ENCODE measurements at places on chromosomes 12 and 14.

GRCh38 chr14:104135904-104136471 lies 2.4 kb upstream of the KIF26A start:
- DNase-seq = no peak

- no peak for DNase-seq
Observed at GRCh38 chr12:85405781-85406522, 125.9 kb downstream of the ALX1 start.

DNA sequence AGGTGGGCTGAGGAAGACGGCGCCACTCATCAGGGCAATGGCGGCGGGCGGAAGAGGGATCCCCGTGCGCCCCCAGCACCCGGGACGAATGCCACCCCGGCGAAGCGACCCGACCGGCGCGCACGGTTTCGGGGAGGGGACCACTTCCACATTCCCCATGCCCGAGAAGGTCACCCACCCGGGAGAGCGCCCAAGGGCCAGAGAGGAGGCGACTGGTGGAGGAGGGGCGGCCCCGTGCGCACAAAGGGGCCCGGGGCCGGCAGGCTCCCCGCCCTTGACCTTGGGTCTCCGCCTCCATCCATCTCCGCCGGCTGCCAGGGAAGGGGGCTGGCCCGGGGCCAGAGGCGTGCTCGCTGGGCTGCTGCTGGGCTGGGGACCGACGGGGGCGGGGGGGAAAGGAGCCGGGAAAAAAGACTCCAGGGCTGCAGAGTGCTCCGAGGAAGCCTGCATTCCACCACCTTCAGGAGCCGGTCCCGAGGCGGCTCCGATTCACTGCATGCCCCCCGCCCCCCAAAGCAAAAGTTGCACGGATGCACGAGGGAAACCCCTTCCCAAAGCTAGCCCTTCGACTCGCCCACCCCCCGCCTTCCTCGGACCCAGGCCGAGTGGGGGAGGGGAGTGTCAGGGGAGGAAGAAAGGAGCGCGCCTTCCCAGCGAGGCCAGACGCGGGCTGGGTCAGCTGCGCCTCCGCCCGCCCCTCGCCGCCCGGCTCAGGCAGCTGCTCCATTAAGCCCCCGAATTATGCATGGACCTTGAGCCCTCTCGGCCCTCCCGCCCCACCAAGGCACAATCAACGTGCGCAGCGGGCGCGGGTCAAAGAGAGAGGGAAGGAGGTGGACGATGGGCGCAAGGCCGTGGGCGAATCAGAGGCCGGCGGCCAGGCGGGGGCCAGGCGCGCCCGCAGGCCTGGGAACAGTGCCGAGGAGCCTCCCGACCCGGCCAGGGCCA lies 26.2 kb downstream of the BCL11B start:
- no peak for DNase-seq

DNA sequence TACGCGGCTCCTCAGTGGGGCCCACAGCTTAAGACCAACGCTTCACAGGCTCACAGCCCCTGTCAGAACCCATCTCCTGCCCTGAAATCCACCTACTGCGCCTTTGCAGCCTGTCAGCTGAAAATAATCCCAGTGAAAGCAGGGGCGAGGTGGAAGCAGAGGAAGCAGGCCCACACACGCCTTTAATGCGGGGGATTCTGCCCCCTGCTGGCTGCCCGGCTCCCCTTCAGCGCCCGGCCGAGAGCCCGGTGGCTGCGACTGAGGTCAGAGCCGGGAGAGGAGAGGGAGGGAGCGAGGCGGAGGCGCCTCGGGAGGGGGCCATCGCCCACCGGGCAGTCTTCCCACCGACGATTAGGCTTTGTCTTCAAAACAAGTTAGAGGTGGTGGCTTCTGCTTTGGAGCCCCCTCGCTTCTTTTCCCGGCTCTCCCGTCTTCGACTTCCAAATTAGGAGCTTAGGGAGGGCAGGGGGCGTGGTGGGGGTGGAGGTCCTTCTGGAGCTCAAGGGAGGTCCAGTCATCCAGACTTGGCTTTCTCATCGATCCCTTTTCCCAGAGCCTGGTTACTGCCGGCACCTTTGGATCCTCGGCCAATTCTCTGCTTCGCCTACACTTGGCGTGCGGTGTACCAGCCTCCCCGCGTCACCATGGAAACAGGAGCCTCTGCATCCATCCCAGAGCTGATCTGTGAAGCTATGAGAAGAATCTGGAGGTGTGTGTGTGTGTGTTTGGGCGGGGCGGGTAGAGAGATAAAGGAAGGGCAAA lies 25.2 kb upstream of the RND1 start:
- DNase-seq = peak; percentile 39

DNA sequence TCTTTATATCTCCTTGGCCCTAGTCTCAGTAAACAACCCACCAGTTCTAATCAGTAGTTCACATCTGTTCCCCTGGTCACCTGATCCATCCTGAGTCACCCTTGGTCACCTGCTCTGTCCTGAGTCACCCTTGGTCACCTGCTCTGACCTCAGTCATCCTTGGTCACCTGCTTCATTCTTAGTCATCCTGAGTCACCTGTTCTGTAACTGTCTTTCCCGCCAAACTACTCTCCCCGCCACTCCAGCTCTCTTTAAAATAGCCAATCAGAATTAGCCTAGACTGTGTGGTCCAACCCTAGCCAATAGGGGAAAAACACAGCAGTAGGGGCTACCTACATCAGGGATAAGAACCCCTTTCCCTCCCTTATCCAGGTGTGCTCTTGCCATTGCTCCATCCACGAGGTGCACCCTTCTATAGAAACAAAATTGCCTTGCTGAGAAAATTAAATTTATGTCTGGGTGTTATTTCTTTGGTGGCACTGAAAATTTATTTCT lies 245.4 kb upstream of the DIO3 start:
- DNase-seq = no peak

- DNase-seq = no peak
Observed at GRCh38 chr12:14111230-14111865, 129.9 kb upstream of the GRIN2B start.

DNA sequence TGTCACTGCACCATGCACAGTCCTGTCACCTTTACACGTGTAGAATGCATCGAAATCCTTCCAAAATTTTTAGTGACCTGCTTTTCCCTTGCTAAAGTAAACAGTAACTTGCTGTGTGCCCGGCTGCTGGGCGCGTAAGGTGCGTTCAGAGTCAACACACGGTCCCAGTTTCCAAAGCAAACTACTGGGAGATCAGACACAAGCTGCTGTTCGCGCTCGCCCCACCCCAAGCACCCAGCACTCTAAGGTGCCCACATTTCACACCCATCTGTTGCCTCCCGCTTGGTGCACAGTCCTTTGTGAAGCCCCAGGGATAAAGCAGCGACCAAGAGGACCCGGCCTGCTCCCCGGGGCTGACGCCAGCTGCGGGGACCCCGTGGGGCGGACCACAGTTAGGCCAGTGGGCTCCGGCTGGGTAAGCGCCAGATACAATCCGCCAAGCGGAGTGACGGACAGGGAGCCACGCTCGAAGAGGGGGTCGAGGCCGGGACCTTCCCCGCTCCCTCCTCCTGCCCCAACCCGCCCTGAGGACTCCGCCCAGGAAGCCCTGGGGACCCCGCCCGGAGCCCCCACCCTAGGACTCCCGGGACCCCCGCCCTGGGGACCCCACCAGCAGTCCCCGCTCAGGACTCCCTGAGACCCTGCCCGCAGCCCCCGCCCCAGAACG lies 633 bp downstream of the STX2 start:
- DNase-seq = no peak

- DNase-seq = no peak
Observed at GRCh38 chr12:14902465-14902864, 16.8 kb upstream of the MGP start.

GRCh38 chr12:58896278-58896677 lies 24.0 kb downstream of the LRIG3 start:
- DNase-seq = no peak

DNA sequence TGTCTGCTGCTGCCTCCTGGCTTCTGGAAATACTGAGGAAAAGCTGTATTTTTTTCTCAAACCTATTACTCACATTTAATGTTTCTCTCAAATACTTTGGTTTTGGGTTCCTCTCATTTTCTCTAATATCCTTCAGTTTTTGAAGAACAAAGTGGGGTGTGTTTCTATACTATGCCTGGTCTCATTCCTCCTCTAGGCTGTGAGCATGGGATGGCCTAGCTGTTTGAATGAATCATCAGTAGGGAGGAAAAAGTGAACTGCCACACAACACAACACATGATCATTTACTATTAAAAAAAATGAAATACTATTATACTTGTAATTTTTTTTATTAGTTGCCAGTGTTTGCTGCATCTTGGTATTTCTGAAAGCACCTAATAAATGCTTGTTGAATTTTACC lies 11.3 kb upstream of the SMCO3 start:
- no peak for DNase-seq

DNA sequence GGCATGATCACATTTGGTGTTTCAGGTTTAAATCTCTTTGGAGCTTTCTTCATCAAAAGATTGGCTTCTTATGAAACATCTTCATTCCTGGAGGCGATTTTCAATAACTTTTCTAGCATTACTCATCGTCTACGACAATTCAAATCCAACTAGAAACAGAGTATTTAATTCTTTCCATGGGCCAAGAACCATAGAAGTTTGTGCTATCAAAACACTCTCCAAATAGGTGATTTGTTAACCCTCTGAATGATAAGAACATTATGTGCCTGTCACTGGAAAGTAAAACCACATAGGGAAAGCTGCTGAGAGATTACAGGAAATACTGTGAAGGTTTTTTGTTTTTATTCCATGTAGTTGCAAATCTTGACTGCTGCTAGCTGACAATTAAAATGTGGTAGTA lies 6.9 kb upstream of the DCN start:
- DNase-seq = no peak

- no peak for DNase-seq
Observed at GRCh38 chr14:60275932-60276331, 26.9 kb downstream of the PPM1A start.

DNA sequence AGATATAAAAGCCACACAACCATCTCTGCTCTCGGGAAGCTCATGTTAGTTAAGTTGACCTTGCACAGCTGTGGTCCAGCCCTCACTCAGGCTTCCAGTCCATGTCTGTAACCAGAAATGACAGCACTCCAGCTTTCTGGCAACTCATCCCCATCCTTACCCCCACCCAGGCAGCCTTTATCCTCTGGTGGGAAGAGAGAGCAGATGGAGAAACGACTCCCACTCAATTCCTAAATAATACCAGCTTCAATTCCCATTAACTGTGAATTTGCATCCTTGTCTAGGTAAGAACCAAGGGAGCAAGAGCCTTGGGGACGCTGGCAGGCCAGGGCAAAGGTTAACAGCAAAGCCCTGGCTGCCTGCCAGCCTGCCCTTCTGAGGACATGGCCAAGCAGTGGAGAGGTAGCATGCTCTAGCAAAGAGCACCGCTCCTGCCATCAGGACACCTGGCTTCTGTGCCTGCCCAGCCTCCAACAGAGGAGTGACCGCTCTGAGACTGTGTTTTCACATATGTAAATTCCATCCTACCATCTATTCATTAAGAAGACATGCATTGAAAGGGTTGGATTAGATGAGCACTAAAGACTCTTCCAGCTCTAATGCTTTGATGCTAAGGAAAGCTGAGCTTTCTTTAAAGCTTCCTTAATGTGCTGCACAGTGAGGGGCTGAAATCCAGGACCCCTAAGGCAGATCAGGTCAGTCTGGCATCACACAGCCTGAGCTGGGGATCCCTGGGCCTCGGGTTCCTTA lies 236.1 kb downstream of the GRIN2B start:
- no peak for DNase-seq
